ENCODE measurements at places on chromosomes 2 and 18.

DNA sequence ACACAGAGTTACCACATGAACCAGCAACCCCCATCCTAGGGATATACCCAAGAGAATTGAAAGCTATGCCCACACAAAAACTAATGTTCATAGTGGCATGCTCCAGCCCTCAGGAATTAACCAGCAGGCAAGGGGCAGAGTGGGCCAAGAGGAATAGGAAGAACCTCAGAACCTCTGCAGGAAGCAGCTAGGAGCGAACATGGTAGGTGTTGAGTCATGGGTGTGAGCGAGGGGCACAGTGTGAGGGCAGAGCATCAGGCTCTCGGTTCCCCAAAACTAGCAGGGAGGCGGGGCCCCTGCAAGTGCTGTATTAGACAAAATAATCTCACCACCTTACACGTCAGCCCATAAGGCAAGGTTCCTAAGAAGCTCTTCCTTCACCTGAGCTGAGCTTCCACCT lies 5.6 kb upstream of the RUFY4 start:
- DNase-seq, result no peak

GRCh38 chr2:51301381-51301780 lies 269.4 kb upstream of the NRXN1 start:
- peak; percentile 8 for DNase-seq

DNA sequence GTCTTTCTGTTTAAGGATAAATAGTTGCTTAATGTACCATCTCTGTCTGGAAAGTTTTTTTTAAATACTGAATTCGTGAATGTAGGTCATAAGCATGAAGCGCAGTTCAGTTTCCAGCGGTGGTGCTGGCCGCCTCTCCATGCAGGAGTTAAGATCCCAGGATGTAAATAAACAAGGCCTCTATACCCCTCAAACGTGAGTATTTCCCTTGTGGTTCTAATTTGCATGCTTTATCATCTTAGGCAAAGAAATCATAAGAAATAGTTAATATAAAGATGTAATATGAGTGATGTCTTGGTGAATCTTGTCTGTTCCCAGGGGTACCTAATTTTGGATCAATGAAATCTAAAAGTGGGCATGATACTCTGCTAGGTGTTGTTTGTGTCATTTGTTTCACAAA lies 1.5 kb downstream of the NDC80 start:
- no peak for DNase-seq

DNA sequence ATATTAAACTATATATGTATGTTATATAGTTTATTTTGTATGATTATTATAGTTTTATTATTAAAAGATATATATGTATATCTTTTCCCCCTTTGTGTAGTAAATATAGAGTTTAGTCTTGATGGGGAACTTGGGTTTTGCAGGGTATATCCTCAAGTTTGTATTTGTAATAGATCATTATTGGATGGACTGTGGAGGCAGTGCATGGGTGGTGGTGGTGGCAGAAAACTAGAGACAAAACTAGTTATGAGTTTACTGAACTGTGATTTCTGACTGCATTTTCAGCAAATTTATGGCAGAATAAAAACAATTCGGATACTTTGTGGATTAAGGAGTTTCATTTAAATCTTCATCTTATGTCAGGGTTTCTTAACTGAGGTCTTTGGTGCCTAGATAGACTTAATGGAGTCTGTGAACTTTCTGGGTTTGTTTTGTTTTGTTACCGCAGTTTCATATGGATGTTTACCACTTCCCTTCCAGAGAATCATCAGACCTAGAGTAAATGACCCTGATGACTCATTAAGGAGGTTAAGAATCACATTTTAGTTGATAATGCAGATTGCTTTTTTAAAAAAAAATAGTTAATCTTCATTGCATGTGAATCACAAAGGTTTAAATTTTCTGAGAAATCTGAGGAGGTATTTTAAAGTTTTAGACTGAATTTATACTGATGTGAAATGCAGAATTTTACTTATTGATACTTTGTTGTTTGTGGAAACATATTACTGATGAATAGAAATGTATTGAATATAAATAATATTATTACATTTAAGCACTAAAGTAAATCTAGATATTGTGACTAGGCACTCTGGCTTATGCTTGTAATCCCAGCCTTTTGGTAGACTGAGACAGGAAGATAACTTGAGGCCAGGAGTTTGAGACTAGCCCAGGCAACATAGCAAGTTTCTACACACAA lies 14.5 kb downstream of the EPC2 start:
- DNase-seq, result peak; percentile 55

GRCh38 chr2:85705680-85706039 lies 11.5 kb downstream of the GNLY start:
- peak; percentile 98 for DNase-seq

DNA sequence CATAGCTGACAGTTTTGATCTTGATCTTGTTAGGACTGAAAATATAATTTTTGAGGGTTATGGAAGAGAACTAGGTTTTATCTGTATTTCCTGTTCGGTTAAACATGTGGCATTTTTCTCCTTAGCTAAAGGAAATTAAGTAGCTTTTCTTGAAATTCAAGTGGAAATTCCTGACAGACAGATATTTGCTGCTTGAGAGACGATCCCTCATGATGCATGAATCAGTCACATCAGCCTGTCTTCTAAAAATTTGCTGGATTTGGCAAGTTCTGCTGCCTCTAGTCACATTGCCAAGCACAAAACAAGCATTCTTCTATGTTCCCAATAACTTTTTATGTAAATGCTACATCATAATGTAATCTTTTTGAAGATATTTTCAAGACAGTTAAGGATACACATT lies 201.8 kb upstream of the ATP5MC3 start:
- DNase-seq, result no peak

DNA sequence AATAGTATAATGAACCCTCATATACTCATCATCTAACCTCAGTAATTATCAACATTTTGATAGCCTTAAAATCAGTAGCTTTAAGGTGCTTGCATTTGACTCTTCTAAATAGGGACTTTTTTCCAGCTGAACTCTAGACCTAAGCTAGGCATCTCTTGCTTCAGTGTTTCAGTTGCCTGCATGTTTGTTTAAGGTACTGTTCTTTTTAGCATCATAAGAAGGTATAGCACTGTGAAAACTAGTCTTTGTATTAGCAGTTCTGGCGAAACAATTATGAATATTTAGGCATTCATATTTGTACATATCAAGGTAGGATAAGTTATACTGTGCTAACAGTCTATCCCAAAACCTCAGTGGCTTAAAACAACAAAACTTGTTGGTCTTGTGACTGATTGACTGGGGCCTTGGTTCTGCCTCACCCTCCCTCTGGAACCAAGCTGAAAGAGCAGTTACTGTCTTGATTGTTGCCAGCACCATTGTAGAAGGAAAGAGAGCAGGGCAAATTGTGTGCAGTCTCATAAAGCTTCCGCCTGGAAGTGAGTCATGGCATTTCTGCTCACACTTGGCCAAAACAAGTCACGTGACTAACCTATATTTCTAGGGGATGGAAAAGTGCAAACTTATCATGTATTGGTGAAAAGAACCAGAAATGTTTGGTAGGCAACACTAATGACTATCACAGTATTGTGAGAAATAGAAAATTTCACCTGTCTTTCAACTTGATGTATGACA lies 24.3 kb downstream of the GALNT1 start:
- DNase-seq, result peak; percentile 44

DNA sequence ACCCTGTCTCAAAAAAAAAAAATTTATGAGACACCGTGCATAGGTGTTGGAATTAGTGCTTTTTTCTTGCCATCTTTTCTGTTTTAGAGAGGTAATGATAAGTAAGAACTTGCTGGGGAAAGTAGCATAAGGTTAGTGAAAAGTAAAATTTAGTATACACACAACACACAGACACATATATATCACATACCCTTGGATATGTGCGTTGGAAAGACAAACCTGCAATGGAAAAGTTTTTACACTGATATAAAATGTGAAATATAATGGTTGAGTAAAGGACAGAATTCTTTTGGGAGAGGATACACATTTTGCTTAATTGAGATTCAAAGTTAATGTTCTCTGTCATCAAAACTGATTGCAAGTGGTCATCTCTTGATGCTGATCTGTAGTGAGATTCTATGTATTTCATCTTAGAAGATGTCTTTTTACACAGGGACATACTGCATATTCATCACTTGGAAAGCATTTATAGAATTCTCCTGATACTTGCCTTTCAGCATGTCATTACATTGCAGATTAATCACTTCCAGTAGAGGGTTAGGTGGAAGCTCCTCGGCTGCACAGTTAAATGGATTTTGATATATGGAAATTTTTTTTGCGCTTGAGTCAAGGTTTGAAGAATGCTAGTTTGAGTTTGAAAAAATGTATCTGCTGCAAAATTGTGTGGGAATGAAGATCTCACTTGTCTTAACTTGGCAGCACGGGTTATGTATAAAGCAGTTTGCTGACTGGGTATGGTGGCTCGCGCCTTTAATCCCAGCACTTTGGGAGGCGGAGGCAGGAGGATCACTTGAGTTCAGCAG lies 13.5 kb downstream of the PPP1CB start:
- no peak for DNase-seq

DNA sequence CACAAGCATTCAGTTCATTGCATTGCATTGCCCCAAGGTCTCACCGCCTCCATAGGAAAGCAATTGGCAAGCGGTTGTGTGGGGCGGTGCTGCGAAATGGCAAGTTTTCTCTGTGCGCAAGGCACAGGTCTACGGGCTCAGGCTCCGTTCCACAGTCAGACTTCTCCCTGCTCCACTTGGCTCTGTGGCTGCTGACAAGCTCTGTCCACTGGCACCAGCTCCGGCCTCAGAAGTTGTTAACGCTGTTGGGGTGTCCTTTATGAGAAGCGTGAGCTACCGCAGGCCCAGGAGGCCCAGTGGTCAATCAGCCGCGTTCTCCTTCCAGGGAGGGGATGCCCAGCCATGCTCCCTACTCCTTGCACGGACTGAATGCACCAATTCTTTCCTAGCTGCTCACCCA lies 87.0 kb upstream of the GATA6 start:
- DNase-seq, result no peak

GRCh38 chr18:39721712-39722111 lies 2156.1 kb upstream of the CELF4 start:
- DNase-seq, result no peak

GRCh38 chr2:95013726-95014125 lies 11.8 kb upstream of the MAL start:
- DNase-seq, result no peak

- DNase-seq, result no peak
Measured at GRCh38 chr2:160891353-160891740, 268.9 kb upstream of the TANK start.

DNA sequence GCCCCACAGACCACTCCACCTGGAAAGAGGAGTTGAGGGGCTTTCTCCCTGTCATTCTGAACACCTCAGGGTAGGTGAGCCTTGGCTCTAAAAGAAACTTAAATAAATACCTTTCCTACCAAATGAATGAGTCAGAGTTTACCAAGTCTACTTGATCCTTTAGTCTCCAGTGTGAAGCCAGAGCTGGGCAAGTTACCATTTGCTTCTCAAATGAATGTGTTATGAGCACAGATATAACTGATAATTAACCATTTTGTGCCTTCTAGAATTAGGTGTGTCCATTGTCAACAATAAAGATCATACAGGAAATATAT lies 347.7 kb downstream of the KIAA1328 start:
- DNase-seq, result no peak

DNA sequence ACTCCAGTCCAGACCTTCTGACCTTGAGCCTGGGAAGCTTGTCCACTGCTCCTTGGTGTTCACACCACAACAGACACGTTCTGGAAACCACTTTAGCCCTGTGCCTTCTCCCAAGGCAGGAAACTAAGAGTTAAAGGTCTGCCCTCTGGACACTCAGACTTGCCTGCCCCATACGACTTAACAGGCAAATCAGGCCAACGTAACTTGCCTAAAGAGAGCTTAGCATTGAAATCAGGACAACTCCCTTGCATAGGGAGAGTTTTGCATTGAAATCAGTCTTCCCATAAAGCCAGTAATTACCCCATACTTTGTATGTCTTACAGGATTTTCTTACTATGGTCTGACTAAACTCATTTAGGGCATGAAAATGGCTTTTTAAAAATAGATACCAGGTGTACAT lies 18.5 kb downstream of the NFE2L2 start:
- no peak for DNase-seq

DNA sequence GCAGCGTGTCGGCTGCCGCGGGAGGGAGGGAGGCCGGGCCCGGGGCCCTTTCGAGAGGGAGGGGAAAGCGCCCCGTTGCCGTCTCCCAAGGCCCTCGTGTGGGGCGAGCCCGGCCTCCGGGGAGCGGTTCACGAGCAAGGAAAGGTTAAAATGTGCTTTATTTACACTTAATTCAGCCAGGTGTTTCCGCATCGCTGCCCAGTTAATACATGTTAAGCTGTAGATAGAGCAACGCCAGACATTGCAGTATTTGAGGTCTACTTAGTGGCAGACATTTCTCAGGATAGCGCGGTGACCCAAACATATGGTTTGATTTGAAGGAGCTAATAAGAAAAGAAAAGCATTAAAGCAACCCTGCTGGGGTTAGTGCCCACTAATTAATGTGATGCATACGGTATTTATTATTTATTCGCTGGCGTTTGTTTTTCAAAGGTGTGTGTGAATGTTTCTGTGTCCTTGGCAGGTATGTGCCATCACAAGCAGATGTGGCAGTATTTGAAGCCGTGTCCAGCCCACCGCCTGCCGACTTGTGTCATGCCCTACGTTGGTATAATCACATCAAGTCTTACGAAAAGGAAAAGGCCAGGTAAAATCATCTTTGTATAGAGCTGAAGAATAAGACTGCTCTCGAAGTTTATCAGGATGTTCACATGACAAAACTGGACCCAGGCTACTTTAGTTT lies 571 bp downstream of the EEF1B2 start:
- DNase-seq, result peak; percentile 48

DNA sequence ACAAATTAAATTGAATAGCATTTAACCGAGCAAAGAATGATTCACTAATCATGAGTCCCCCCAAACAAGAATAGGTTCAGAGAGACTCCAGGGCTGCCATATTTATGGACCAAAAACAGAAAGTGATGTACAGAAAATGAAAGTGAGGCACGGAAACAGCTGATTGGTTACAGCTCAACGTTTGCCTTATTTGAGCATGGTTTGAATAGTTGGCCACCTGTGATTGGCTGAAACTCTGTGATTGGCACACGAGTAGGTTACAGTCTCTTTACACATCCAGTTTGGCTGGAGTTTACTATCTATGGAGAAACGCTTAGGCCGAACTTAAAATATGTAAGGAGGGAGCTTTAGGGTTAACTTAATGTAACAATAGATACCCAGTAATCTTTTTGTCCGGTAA lies 27.0 kb upstream of the DPYSL5 start:
- DNase-seq, result no peak

DNA sequence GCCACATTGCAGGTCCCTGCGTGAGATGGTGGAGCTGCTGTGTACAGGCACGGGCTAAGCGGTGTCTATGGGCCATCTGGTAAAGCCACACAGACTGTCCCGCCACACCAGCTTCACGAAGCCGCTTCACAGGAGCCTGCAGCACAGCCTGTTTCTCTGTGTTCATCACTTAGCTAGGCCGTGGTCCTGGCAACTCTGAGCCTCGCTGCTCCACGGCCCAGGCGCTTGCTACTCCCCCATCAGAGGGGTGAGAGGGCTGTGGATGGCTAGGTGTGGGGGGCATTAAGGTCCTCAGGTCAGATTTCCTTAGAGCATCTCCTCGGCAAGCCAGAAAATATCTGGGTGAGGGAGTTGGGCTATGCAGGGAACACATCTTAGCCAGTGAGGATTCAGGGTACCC lies 225.7 kb downstream of the GLI2 start:
- DNase-seq, result no peak

- DNase-seq, result no peak
Measured at GRCh38 chr2:203817147-203817546, 50.4 kb upstream of the CTLA4 start.

GRCh38 chr2:105070010-105070865 lies 32.4 kb downstream of the MRPS9 start:
- no peak for DNase-seq

- no peak for DNase-seq
Measured at GRCh38 chr2:190170673-190171072, 108.1 kb upstream of the MSTN start.

Measured in cardiac fibroblast (primary cell).